ENCODE measurements at places on chromosomes 4 and X.

DNA sequence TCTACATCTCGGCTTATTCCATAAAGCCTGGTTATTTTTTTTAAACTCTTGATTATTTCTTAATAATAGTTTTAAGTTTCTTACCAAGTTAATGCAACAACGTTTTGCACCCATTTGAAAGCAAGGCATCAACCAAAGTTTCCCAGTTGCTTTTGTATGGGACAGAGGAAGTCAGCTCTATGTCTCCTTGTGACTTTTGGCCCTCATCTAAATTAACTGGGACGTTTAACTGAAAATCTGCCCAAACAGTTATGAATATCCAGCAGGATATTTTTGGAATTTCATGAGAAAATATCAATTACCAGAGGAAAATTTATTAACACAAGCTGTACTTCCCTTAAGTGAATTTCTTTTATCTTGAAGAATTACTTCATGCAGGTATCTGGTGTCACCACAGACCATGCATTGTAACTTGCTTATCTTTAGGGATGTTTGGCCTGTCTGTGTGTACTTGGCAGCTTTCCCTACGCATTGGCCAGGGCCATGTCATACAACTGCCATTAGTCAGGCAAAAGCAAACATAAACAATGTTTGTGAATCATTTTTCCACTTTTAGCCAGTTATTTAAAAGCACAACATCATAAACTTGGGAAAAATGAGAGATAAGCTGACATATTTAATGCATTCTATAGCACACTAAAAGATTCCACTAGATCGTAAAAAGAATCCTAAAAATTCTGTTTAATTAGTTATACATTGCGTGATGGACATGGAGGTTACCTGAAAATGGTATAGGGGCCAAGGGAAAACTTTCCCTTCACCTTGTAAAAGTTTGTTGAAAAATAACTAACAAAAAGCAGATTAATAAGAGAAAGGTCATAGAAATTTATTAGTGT is 101.4 kb upstream of the PDE5A start:
- DNase-seq = no peak

GRCh38 chr4:17313194-17313593 is 198.7 kb downstream of the QDPR start:
- no peak for DNase-seq

DNA sequence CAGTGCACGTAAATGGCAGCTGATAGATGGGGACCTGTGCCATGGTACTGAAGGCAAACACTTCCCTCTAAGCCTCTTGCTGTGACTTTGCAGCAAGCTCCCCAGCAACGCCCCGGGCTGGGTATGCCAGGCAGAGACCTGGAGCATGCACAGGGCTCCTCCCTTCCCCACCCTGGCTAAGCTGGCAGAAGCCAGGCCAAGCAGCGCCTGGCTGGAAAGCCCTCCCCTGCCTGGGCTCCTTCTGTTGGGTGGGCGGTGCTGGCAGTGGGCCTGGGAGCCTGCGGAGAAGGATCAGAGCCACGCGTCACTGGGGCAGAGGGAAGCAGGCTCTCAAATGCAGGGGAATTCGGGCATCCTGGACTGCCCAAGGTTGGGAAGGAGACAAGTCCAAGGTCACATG is 3.6 kb downstream of the ATP2B3 start:
- DNase-seq = no peak

DNA sequence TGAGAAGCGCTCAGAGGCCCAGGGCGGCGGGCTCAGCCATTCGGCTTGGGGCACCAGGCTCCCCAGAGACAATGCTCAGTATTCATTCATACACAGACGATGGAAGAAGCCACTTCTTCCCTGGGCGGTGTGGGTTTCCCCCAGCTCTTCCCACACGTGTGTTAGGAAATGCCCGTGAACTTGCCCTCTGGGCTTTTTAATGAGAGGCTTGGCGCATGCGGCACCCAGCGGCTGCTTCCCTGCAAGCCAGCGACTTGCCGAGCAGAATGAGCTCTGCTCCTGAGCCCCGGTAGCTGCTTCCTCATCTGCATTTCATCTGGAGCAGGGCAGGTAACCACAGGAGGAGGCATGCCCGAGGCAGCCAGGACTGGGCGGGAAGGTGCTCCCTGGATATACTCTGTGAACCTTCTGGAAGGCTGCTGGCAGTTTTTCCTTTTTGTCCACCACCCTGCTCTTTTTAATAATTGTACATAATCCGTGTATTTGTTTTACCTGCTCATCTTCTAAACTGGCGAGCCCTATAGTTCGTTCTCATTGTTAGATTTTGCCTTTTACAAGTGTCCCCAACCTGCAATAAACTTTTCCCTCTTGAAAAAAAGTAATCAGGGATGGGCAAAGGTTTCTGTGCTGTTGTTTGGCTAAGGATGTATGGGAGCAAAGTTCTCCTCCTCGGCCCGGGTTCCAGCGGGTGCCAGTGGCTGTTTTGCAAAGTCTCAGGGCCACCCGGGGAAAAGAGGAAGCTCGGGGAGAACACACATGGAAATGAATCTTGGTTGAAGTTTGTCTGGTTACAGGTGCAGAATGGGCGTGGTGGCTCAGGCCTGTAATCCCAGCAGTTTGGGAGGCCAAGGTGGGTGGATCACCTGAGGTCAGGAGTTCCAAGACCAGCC is 178.8 kb downstream of the DCLK2 start:
- DNase-seq = no peak

DNA sequence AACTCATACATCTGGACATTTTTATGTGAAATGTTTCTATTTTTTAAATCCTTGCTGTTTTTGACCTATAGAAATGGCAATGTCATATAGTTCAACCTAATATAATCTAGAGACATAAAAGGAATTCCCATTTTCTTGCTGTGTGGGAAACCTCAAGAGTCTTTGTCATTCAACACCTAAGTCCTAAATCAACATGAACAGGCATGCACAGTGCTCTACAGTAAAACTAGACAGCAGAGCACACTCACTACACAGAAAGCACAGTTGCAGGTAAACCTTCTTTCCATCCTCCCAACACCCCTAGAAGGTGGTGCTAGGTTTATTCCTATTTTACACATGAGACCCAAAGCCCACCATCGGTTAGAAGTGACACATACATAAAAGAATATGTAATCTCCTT is 79.1 kb upstream of the C1QTNF7 start:
- DNase-seq = no peak

GRCh38 chr4:21915761-21916160 is 32.8 kb downstream of the KCNIP4 start:
- no peak for DNase-seq

DNA sequence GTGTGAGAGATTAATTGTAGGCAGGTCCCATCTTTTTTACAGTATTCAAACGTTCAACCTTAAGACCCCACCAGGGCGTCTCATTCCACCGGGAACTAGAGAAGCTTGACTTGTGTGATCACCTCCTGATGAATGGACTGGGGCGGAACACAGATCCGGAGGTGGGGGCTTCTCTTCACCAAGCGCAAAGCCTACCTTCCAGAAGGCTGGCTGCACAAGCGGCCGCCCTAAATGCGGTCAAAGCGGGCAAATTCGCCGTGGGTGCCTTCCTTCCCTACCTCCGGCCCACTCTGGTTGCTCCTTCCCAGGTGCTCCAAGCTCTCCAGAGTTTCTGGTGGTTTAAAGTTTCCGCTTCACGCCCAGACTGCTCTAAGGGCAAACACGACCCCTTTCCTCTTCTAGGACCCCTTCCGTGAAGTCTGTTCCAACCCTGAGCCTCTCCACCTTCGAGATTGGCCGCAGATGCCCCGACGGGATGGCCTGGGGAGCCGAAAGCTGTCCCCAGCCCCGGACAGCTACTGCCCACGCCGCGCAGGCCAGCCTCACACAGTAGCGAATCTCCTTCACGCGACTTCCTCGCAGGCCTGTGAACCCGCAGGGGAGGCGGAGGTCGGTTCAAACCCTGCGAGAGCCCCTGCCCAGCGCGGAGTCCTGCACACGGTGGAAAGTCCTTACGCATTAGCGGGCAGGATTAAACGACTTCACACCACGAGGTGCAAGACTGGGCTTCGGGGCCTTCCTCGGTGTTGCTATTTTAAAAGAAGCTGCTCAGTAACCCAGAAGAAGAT is 1.6 kb upstream of the WWC2 start:
- DNase-seq = no peak
